ENCODE measurements at places on chromosomes 4 and X. TPM values are rescaled to one million over a fixed set of nuclear protein-coding genes. Genes with fewer than 3 reads are reported as not detected.

The DCAF16 gene
- 54.0 TPM for total RNA-seq

DNA sequence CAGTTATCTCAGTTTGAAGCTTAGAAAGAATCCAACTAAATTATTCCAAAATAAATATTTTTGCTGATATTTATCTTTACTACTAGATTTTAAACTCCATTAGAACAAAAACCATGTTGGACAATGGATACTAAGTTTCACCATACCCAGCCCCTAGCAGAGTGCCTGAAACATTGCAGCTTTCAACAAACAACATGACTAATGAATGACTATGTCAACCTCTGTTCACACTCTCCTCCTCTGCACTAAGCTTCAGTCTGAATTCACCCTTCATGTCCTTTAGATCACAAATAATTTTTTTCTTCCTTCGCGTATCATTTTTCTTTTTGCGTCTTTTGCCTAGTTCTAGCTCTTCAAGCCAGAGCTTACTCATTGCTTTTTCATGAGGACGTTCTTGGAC, 315.2 kb downstream of the PCDH10 start:
- no peak for DNase-seq
- H3K27me3 ChIP-seq = no peaks in the 10 kb centered on the region
- H3K36me3 ChIP-seq = no peaks in the 10 kb centered on the region

DNA sequence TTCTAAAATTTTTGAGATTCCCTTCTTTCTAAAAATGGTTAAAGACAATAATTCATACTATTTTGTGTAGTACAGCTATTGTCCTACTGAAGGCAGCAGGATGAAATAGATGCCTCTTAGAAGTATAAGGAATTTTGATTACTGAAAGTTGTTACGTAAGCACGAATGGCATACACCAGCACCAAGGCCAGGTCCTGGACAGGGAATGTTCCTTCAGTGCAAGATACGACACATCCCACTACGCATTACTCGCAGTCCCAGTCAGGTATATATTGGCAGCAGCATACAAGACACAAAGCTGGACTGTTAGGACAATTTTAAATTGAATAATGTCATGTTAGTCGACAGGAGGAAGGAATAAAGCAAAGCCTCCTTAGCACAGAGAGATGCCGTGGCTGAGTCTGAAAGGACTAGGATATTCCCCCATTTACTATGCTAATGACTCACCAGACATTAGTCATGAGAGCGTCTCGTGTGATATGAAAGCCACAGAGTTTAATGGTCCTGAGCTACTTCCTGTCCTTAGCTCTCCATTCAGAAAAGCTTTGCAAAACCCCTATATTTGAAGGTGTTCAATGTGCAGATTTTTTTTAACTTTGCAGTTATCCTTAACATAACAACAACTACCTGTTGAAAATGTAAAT, 504.3 kb downstream of the FAM133A start:
- H3K4me3 ChIP-seq = no peak overlapping the region
- H3K27me3 ChIP-seq = no peaks in the 10 kb centered on the region
- no peak overlapping the region for H3K27ac ChIP-seq
- H3K4me1 ChIP-seq = no peaks in the 10 kb centered on the region
- H3K36me3 ChIP-seq = no peaks in the 10 kb centered on the region

- no peaks in the 10 kb centered on the region for H3K27me3 ChIP-seq
- H3K4me3 ChIP-seq = no peak overlapping the region
- no peaks in the 10 kb centered on the region for H3K4me1 ChIP-seq
- no peak overlapping the region for H3K27ac ChIP-seq
- no peak for DNase-seq
Observed at GRCh38 chr4:88828842-88829571, 131.4 kb upstream of the NAP1L5 start.

GRCh38 chrX:1493877-1494510, 41.3 kb upstream of the ASMTL start:
- H3K4me1 ChIP-seq = peaks cover 57% of the 10 kb centered on the region
- peaks cover 15% of the 10 kb centered on the region for H3K36me3 ChIP-seq
- H3K27me3 ChIP-seq = no peaks in the 10 kb centered on the region
- peak overlapping the region; percentile 66 for H3K4me3 ChIP-seq
- peak; percentile 94 for DNase-seq

The PABPC1L2B gene
- total RNA-seq = not detected

- H3K27ac ChIP-seq = no peak overlapping the region
- H3K27me3 ChIP-seq = no peaks in the 10 kb centered on the region
- H3K36me3 ChIP-seq = no peaks in the 10 kb centered on the region
- H3K4me3 ChIP-seq = no peak overlapping the region
- no peak for DNase-seq
Observed at GRCh38 chr4:93659629-93660028, 168.9 kb upstream of the ATOH1 start.

DNA sequence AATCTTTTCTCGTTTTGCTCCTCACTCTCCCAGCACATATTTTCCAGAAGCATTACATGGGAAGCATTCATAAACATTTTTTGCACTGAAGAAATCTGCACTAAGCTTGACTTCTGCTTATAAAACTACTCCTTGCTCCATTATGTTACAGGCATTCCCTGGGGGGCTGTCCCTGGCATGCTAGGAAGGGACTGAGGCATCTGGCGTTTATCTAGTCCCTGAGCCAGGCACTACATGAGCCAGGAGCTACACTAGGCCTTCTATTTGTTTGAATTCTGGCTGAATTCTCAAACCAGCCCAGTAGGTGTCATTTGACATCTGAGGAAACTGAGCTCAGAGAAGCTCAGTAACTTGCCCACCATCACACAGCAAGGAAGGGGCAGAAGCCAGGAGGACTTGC, 43.3 kb downstream of the NHSL2 start:
- no peak overlapping the region for H3K4me3 ChIP-seq
- H3K4me1 ChIP-seq = no peaks in the 10 kb centered on the region
- H3K27ac ChIP-seq = no peak overlapping the region
- DNase-seq = no peak
- H3K36me3 ChIP-seq = no peaks in the 10 kb centered on the region

Measured in Karpas-422 (cell line).